ENCODE measurements at places on chromosomes 3 and 15.

- DNase-seq, result no peak
Measured at GRCh38 chr3:122803977-122804376, 9.1 kb downstream of the SLC49A4 start.

DNA sequence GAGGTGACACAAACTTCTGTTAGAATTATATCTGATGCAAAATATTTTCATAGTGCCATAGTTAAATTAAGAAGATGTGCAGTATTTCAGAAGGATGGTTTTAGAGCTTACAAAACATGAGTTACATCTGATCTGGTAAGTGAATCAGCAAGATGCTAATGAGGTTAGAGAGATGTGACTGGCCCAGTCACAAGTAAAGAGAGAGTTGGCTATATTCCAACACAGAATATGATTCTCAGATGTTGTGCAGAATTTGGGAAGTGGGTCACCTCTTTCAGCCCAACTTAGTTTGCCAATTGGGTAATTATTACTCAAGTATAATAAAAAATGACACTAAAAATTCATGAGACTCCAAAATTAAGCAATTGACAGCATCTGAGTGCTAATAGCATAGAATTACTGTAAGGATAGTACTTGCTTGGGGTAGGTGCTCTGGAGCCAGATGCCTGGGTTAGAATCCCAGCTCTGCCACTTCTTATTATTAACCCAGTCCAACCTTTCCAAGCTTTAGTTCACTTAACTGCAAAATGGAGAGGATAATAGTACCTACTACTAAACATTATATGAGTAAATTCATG lies 30.8 kb downstream of the P2RY1 start:
- DNase-seq, result no peak

DNA sequence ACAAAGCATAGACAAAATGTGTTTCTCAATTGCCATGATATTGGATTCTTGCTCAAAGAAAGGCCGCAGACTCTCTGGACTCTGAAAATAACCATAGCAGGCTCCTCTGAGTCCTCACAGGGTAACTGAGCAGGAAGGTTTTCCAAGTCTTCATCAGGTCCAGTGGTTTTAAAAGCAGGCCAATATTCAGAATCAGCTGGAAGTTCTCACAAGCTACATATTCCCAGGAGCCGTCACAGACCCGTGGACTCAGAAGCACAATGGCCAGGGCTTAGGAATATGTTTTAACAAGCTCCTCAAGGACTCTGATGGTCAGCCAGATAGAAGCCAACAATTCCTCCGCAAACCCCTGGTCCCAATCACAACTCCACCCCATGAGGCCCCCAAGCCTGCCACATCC lies 256.1 kb upstream of the ADAMTS9 start:
- no peak for DNase-seq

DNA sequence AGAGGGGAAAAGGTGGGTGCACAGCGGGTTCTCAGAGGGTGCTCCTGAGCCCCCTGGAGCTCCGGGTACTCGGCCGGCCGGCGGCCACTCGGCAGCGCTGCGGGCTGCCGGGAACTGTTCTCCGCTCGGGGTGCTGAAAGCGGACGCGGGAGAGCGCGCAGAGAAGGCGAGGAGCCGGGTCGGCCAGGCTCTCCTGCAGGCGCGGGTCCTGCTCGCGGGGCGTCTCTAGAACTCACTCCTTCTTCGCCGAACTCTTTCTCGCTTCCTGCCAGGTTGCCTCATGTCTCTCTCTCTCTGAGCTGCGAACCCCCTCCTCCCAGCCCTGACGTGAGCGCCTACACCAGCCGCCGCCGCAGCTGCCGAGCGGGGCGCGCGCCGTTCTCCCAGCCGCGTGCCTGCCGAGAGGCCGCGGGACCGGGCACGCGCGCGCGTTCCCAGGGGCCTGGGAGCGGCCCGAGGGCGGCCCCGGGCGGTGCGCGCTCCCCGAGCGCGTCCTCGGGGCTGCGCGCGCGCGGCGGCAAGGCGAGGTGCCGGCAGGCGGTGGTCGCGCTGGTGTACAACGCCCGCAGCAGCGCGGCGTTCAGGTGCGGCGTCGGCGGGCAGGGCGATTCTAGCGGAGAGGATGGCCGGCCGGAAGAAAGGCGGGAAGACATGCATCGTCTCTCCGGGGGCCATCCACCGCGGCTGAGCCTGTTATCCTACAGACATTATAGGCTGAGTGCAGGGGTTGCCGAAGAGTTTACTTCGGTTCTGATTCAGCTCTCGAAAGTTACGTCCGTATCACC lies at the start of gene PEX5L:
Gene PEX5L (minus strand): TSS at position 267 of the 785 bp plus-strand sequence. CDS start 338 bp downstream, outside the sequence.
- peak; percentile 31 for DNase-seq

DNA sequence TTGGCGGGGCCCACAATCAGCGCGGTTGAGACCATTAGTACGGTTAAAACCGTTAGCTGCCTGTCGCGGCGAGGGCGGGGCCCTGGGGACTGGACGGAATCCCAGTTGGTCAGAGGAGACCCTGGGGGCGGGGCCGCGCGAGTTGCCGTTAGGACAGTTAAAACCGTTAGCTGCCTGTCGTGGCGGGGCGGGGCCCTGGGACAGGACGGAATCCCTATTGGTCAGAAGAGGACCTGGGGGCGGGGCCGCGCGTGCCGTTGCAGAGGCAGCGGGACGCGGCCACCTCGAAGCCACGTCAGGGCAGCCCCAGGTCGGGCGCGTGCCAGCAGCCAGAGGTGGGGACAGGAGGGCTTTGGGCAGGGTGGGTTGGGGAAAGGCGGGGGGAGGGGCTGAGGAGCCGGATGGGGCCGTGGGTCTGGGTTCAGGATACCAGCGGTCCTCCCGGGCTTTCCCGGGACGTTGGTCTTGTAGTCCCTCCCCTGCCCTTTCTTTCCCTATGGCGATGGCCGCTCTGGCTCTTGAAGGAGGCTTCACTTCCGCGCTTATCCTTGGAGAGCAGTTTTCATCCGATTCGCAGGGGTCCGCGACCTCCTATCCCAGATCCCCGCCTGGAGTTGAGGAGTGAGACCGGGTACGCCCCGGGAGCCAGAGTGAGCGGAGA lies 28.0 kb downstream of the KLHDC8B start:
- no peak for DNase-seq

- no peak for DNase-seq
Measured at GRCh38 chr3:12027184-12027846, 23.1 kb downstream of the SYN2 start.

- DNase-seq, result no peak
Measured at GRCh38 chr3:63863150-63864007, at the start of the genes ATXN7 and THOC7. Gene ATXN7, plus strand, starts transcription at chr3:63863867. Its CDS starts 48,732 bp downstream, at chr3:63912599. Gene THOC7, minus strand, starts transcription at chr3:63863805. Its CDS starts 15 bp downstream, at chr3:63863790.

DNA sequence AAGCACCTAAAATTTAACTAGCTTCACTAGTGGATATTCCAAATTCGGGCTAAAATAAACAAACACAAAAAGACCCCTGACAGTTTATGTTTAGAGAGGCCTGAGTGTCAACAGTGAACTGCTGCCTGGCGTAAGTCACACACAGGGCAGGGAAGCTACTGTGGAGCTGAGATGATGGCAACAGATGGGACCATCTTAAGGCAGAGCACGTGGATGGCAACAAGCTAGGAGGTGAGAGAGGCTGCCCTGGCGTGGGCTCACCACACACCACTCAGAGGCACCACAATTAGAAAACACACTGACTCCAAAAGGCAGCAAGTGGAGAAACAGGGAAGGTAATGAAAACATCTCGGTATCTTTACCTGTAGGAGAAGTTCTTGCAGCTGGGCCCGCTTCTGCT lies 93.3 kb downstream of the ATP1B3 start:
- DNase-seq, result no peak

DNA sequence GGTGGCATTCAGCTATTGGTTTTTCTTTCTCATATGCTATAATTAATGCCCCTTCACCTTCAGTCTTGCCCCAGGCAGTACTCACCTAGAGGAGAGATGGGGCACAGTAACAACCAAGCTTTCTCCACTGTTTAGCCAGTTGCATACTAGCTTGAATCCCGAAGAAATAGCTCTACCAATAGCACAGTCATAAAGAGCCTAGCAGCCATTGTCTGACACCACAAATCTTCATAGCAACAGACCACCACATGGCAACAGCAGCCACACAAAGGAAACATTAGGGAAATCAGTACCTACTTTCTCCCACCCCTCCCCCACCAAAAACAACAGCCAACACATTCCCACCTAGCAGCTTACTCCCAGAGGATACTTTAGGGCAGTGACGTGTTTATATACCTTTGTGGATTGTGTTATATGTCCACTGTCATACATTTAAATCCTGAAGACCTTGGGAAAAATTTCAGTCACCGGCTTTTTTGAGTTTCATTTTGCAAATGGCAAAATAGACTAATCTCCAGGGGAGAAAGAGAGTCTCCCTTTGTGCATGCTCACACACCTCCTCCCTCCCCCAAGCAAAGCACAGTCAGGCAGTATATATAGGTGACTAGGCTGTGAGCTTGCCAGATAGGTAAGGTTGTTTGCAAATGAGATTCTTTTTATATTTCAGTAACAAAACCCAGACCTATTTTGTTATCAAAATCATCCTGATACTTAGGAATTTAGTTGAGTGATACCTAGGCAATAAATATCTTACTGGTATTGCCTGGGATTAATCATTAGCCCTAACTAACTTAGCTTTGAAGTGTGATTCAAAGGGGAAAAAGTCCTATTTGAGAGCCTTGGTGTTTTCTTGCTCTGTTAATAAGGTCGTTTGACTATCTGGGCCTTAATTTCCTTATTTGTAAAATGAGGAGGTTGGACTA lies 140.6 kb downstream of the RBPMS2 start:
- DNase-seq, result no peak

DNA sequence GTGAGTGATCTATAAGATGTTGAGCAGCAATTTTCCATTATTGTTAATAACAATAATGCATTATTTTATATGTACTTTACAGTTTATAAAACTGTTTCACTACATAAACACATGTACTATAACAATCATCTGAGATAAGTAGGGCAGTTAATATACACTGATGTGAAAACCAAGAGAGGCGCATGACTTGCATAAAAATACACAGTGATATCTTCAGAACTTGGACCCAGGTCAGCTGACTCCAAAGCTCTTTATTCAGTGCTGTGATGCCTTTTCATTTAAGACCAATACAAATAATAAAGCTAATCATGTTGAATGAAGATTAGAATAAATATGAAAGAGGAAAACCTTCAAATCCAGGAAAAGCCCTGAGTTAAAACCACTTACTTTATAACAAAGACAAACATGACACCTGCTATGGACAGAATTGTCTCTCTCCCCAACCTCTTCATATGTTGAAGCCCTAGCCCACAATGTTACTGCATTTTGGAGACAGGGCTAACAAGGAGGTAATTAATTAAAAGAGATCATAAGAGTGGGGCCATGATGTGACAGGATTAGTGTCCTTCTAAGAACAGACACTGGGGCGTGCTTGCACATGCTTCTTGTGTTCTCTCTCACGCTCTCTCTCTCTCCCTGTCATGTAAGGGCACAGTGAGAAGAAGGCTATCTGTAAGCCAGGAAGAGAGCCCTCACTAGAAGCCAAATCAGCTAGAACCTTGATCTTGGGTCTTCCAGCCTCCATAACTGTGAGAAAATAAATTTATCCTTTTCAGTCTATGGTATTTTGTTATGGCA lies 55.8 kb upstream of the TSPAN3 start:
- DNase-seq, result no peak

DNA sequence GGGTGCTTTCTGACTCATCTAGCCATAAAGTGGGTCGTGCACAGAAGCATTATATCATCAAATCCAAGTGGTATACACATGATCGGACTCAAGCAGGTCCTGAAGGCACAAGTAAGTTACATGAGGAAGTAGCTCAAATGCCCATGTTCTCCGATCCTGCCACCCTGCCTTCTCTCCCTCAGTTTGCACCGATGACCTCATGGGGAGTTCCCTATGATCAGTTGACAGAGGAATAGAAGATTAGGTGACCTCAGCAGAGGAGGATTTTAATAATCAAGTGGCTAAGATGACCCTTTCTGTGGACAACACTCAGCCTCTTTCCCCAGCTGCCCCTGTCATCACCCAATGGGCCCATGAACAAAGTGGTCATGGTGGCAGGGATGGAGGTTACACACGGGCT lies 149.5 kb downstream of the TBC1D5 start:
- DNase-seq, result no peak

GRCh38 chr3:166405896-166406295 lies 568.7 kb upstream of the BCHE start:
- DNase-seq, result no peak

- DNase-seq, result no peak
Measured at GRCh38 chr15:92595506-92596381, 59.8 kb downstream of the FAM174B start.

GRCh38 chr15:79677241-79677640 lies 219.6 kb downstream of the MTHFS start:
- DNase-seq, result no peak

DNA sequence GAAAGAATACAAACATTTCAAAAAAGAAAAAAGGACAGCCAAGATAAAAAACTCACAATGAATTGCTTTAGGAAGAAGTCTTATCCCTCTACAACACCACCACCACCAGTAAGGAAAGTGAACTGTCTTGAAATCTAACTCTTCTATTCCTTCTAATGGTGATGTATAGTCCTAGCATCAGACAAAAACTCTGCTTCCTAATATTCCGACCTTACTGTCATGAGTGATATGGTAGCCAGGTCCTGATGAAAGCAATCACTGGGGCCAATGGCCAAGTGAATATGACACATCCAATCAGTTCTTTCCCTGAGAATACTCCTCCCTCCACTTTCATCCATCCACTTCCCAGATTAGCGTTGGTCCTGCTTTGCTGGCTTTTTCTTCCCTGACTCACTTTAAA lies 14.8 kb downstream of the GK5 start:
- no peak for DNase-seq

DNA sequence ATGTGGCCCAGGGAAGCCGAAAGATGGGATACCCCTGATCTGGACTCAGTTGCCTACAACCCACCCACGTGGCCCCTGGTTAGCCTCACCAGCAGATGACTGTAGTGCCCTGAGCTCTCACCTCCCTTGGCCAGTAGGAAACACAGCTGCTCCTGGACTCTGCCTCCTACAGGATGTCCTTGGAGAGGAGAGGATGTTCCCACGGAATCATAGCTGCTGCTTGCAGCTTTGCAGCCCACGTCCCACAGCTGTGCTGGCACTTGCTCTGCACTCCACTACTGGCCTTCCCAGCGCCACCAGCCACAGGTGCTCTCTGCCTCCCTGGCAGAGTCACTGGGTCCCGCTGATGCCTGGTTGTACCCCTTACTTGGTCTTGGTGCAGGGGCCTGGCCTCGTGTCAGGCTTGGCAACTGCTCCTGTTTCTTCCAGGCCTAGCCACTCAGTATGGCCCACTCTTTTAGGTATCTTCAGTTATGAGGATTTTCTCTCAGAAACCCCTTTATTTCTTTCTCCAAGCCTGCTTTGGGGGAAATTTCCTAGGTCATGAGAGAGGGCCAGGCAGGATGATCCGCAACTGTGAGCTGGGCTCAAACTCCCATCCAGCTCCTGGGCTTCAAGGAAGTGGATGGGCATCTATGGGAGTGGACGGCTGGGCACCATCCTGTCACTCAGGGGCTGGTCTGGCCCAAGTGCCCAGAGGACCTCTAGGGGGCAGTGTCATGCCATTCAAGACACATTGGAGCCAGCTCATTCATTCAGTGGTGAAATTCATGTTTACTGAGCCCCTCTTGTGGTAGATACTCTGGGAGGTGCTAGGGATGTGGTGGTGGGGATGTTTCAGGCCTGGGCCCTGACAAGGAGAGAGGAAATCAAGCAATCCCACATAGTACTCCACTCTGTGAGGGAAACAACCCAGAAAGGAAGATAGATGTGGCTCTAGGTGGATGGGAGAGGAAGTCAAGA lies 16.2 kb upstream of the VILL start:
- DNase-seq, result no peak

GRCh38 chr3:62503516-62503915 lies 130.2 kb upstream of the FEZF2 start:
- no peak for DNase-seq

- no peak for DNase-seq
Measured at GRCh38 chr15:89654847-89655805, at the start of gene KIF7. Gene KIF7, minus strand, starts transcription at chr15:89655467. Its CDS starts 2,537 bp downstream, at chr15:89652930.

- no peak for DNase-seq
Measured at GRCh38 chr3:110419601-110420000, 652.0 kb upstream of the NECTIN3 start.

All from NCI-H1436 treated with DMSO at 0.1 percent for 48 hours (cell line).